ENCODE measurements at places on chromosomes 5 and 9.

GRCh38 chr5:73028991-73029595 is 73.3 kb downstream of the FCHO2 start:
- DNase-seq = no peak

DNA sequence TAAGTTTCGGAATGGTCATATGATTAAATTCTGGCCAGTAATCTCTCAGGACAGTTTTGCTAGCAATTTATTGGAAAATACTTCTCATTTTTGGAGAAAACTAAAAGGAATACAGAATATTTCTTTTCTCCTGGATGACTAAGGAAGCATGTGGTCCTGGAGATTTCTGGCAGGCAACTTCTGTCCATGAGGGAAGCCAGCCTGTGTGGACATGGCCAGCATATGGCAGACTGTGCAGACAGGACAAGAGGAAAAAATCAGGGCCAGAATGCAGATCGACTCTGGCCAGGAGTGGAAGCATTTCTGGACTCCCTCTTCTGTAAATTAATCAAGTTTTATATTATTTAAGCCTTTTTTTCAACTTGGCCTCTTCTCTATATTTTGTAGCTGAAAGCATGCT is 100.4 kb upstream of the CDH18 start:
- no peak for DNase-seq

DNA sequence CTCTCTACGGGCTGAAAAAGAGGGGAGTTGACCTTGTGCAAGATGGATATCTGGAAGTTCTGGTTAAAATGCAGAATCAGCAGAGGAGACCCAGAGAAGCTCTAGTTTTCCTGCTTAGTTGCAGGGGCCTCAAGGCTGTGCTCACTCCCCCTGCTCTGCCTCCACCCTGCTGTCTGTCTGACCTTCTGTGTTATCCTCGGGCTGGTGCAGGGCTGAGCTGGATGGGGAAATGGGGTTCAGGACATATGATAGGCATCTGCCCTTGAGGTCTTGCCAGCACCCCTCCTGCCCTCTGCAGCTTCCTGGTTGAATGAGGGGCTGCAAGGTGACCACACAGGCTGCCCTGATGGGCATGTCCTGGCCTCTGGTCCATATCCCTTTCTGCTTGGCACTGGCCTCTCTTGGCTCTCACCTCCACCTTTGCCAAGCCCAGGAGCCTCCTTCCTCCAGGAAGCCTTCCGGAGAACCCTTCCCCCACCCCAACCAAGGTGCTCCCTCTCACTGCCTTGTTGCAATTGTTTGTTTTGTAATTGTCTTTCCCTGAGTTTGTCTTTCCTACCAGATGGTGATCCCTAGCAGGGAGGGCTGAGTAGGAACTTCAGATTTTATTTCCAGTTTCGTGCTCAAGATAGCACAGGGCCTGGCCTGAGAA is 1.3 kb downstream of the TMEM268 start:
- DNase-seq = no peak

- DNase-seq = no peak
These were observed 3.3 kb downstream of the NR5A1 start for GRCh38 chr9:124503713-124504529.

GRCh38 chr5:173229966-173230689 is 4.9 kb downstream of the NKX2-5 start:
- DNase-seq = no peak

DNA sequence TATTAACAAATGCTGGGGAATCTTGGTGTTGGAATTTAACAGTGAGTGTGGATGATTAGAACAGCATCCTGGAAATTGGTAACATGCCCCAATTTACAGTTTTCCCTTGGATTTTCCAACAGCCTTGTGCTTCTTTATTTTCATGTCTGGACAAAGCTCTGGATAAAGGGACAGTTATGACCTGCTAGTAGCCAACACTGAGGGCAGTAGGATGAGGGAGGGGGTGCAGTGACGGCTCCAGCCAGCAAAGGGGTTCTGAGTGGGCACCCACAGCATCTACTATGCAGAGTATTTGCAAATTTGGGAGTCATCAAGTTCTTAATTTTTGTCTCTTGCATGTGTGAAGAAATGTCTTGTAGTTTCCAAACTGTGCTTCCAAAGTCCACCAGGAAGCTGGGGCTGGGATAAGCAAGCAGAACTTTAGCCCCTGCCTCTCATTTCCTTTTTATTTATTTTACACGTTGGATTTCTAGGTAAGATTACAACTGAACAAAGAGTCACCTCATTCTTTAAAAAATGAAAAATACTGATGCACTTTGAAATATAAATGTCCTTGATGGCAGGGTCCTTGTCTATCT is 63.0 kb upstream of the SELENOP start:
- DNase-seq = no peak

GRCh38 chr9:109994141-109994540 is 213.8 kb downstream of the C9orf152 start:
- DNase-seq = no peak

GRCh38 chr9:87674565-87675299 is 51.2 kb upstream of the CTSL start:
- no peak for DNase-seq

- no peak for DNase-seq
These were observed 111.0 kb downstream of the MED27 start for GRCh38 chr9:131968632-131969031.

DNA sequence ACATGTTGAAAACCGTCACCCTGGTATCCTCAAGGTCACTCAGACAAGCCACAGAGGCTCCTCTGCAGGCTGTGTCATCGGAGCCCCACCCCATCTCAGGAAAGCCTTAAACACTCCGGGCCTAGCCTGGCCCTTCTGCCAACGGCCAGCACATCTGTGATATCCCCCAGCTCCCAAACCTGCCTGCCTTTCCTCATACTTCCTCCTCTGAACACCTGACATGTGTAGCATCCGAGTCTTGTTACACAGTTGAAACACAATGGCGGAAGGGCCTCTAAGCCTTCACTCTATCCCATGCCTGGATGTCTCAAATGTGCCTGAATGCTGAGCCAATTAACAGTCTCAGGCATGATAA is 32.9 kb upstream of the TGFBR1 start:
- no peak for DNase-seq

- DNase-seq = no peak
These were observed 657 bp downstream of the MAT2B start for GRCh38 chr5:163506095-163506457.

GRCh38 chr9:90249094-90249493 is 393.5 kb downstream of the DIRAS2 start:
- no peak for DNase-seq

DNA sequence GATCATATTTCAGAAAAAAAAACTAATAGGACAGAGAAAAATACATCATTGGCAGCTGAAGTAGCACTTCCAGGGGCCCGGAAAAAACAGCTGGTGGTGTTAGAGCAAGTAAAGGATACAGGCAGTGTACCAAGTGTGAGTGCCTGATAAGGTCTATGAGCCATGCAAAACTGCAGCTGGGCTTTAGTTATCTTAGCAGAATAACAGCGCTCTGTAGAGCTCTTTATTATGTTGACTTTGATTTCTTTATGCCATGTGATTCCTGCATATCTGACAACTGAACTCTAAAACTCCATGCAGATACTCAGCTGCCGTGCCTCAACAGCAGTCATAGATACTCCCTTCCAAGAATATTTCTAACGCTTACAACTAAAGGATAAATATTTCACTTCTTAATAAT is 119.5 kb downstream of the CAAP1 start:
- DNase-seq = no peak

- no peak for DNase-seq
These were observed 16.7 kb downstream of the SLC36A1 start for GRCh38 chr5:151464101-151464500.

GRCh38 chr5:87069974-87070608 is 197.6 kb upstream of the RASA1 start:
- no peak for DNase-seq

GRCh38 chr9:84705128-84705527 is 35.6 kb downstream of the NTRK2 start:
- no peak for DNase-seq

GRCh38 chr9:18235181-18235908 is 238.6 kb upstream of the ADAMTSL1 start:
- DNase-seq = no peak

DNA sequence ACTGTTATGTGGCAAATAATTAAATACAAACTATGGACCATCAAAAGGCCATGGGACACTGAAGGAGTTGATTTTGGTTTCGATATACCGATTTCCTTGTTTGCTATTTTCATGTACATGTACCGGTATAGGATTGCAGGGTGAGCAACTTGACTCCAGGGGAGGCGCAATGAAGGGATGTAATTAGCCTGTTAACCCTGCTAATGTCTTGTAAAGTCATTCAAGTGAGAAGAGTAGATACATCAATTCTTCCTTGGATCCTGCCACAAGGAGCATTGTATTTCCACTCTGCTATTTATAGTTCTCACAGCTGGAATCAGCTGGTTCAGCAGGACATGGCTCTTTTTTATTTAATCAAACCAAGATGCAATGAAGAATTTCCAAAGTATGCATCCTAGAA is 102.0 kb downstream of the STK32A start:
- DNase-seq = no peak

DNA sequence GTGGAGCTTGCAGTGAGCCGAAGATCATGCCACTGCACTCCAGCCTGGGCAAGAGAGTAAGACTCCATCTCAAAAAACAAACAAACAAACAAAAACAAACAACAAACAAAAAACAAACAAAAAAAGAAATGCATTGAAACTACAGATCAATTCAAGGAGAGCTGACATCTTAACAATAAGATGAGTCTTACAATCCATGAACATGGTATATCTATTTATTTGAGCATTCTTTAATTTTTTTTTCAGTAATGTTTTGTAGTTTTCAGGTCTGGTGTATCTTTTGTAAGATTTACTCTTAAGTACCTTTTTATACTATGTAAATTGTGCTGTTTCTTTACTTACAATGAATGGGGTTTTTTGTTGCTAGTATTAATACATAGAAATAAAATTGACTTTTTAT is 140.1 kb upstream of the DAPK1 start:
- no peak for DNase-seq

DNA sequence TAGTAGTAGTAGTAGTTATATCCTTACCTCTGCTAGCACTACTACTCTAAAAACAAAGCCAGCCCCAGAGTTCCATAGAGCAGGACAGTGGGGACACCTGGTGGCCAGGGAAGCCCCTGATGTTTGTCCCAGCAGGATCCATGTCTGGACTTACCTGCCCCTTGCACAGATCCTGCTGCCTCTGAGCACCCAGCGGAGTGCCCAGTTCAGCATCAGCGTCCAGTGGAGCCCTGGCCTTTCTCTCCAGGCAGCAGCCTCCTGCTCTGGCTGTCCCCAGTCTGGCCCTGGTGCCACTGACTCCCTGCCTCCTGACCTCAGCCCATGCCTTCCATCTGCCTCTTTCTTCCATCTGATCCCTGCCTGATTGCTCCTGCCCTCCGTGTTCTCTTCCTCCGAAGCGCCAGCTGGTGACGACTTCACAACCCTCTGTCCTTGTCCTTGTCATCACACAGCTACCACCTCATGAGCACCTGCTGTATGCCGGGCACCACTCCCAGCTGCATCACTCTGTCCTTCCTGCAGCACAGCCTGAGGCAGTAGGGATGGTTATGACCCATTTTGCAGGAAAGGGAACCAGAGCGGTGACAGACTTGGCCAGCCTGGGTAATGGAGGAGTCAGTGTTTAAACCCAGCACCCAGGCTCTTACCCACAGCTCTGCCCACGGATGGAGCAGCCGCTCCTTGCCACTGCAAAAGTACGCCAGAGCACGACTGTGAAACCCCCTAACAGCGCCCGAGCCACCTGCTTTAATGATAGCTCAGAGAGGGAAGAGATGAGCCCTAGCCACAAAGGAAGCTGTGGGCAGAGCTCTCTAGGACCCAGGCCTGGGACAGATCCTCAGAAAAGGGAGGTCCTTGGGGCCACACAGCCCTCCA is 11.5 kb downstream of the SARDH start:
- DNase-seq = peak; percentile 54

GRCh38 chr9:8332331-8332650 is 532.7 kb upstream of the DMAC1 start:
- DNase-seq = no peak

DNA sequence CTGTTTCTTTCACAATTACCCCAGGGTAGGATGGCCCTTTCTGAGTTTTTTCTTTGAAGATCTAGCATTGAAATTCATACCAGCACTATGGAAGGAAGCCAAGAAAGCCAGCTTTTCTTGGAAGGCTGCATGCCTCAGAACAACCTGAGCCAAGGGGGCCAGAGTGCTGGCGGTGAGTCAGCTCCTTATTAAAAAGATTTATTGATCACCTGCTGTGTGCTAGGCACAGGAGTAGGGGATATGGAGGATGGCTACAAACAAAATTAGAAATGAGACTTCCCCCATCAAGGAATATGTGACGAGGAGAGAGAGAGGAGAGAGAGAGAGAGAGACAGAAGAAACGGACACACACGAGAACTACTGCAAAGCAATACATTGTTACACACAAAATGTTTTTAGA is 184.6 kb upstream of the PUM3 start:
- no peak for DNase-seq

GRCh38 chr9:110810262-110810976 is 141.8 kb downstream of the MUSK start:
- no peak for DNase-seq

DNA sequence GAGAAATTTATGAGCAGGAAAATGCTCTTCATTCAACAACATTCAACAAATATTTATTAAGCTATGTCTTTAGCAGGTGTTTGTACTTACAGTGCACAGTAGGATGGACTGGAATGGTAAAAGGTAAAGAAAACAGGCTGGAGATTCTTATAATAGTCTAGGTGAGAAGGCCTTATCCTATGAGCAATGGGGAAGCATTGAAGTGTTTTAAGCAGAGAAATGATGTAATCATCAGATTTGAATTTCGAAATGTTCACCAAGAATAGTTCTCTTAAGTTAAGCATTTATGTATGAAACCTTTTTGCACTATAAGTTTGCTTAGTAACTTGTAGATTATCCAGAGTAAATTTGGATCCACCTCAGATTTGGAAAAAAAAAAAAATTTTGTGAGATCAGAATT is 209.3 kb downstream of the NR3C1 start:
- DNase-seq = no peak

DNA sequence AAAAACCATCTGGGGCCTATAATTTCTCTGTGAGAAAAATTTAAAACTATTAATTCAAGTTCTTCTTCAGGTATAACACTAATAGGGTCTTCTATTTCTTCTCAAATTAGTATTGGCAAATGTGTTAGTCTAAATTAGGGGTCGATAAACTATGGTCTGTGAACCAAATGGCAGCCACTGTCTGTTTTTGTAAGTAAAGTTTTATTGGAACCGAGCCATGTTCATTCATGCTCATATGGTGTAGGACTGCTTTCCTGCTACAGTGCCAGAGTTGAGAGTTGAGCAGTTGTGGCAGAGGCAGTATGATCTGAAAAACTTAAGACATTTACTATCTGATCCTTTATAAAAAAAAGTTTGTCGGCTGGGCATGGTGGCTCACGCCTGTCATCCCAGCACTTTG is 29.1 kb downstream of the SEC61B start:
- no peak for DNase-seq

All from CD4-positive, alpha-beta T cell treated with Interleukin-6 at 100 ng/mL for 8 hours (primary cell).